ENCODE measurements at places on chromosomes 13 and 19.

GRCh38 chr13:44155422-44156293 lies 218.0 kb upstream of the SERP2 start:
- DNase-seq = peak; percentile 64

GRCh38 chr19:17949956-17950309 lies 17.0 kb upstream of the KCNN1 start:
- no peak for DNase-seq

GRCh38 chr19:40621283-40621682 lies 20.1 kb downstream of the LTBP4 start:
- DNase-seq = no peak

- peak; percentile 21 for DNase-seq
These were observed 3.7 kb upstream of the SMIM17 start for GRCh38 chr19:56639217-56639616.

GRCh38 chr19:54158812-54159351 lies 639 bp downstream of the LENG1 start:
- DNase-seq = no peak

DNA sequence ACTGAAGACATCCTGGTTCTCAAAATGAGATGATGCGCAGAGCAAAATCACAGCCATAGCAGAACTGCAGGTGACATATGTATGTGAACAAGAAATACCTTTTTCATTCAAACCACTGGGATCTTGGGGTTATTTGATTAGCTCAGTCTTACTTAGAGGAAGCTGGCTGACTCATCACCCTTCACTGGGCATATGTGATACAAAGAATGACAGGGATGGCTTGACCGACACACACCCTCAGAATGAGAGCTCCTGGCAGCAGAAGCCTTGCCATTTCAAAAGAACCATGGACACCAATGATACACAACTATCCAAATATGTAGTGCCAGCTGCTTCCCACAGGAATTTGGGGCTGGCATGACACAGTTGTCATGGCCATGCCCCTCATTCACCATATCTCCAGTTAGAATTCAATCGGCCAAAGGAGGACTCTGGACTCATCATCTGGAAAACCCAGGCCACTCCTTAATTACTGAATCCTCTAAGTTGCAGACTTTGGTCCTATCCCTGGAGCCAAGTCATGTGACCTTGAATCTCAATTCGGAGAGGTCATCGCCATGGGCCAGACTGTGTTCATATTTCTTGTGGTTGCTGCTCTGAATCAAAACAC lies 115.8 kb downstream of the KATNAL1 start:
- DNase-seq = no peak

GRCh38 chr19:35027851-35028599 lies 2.2 kb upstream of the SCN1B start:
- DNase-seq = no peak

DNA sequence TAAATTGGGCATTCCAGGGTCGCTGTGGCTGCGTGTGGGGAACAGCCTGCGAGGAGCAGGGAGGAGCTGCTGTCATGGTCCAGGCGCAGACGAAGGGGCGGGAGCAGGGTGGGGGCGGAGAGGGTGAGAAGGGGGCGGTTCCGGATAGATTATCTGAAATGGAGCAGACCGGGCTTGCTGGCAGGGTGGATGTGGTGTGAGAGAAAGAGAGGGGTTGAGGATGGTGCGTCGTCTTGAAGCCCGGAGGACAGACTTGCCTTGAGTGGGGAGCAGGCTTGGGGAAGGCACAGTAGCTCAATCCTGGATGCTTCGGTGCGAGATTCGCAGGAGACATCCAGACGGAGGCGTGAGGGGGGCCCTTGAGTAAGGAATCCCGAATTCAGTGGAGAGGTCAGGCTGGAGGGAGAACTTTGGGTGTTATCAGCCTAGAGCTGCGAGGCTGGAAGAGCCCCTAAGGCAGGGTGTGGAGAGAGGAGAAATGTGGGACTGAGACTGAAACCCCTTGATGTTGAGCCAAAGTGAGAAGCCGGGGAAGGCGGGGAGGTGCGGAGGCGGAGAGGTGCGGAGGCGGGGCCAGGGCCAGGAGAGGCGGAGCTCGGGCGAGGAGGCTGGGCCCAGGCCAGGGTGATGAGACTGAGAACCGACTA lies 40.6 kb downstream of the DPF1 start:
- DNase-seq = peak; percentile 80

GRCh38 chr19:31314849-31315629 lies 34.2 kb downstream of the TSHZ3 start:
- no peak for DNase-seq

DNA sequence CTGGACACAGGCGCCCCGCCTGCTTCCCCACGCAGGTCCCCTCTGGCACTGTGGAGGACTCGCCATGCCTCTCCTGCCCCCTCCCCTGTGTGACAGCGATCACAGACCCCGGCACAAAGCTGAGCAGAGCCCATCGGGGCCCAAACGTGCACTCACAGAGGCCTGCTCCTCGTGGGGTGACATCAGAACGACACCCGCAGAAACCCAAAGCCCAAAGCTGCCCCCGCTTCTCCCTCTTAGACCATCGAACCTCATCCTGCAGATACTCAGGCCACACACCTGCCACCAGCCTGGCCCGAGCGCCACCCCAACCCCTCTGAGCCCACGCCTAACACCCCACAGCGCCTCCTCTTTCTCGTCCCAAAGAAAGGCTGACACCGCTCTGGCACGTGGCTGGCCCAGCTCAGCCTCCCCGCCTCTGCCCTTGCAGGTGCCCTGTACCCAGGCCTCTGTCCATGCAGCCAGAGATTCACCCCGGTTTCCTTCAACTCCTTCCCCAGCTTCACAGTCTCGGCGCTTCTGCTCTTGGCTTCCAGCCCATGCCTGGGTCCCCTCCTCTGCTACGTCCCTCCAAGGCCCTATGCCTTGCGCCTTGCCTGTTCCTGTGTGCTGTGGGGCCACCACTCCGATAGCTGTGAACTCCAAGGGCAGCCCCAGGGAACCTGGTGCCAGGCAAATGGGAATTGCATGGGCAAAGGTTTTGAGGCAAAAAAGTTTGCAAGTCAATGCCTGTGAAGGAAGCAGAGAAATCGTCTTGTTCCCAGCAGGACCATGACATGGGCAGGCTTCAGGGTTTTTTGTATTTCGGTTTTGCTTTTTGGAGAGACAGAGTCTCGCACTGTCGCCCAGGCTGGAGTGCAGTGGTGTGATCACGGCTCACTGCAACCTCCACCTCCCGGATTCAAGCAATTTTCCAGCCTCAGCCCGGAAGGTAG lies 831 bp upstream of the CBARP start:
- DNase-seq = no peak

GRCh38 chr19:47109541-47110375 lies 3.8 kb downstream of the ZC3H4 start:
- DNase-seq = no peak

DNA sequence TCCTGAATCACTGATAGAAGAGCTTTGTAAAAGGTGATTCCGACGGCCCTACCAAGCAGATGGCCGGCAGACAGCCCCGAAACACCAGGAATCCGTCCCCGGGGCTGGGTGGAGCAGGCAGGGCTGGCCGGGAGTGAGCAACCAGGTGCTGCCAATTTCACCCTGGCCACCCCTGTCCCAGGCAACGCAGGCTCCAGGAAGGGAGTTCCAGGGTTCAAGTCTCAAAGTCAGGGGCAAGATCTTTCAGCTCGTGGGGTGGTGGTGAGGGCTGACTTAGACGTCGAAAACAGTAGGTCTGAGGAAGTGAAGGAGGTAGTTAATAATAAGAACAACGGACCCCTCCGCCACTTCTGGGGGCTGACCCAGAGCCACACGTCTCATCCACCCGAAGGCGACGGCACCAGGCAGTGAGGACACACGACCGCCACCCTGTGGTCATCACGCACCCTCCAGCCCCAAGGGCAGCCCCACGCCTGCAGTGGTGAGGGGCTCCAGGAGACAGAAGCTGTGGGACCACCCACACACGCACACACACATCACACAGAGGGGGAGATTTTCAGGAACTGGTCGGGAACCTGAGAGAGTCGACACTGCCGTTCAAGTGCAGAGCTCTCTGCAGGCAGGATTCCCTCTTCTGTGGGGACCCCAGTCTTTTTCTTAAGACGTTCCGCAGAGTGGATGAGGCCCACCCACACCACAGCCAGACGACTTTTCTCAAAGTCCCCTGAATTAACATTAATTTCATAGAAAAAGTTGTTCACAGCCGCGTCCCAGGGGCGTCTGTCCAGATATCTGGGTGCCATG lies 67.2 kb downstream of the SPACA7 start:
- peak; percentile 66 for DNase-seq

GRCh38 chr13:21895779-21896178 lies 224.9 kb downstream of the FGF9 start:
- no peak for DNase-seq

- DNase-seq = no peak
These were observed 396 bp downstream of the F7 start for GRCh38 chr13:113105921-113106452.

GRCh38 chr19:1223018-1223855 lies 14.6 kb downstream of the CBARP start:
- DNase-seq = peak; percentile 61

GRCh38 chr19:29245215-29245614 lies 32.3 kb upstream of the UQCRFS1 start:
- no peak for DNase-seq

DNA sequence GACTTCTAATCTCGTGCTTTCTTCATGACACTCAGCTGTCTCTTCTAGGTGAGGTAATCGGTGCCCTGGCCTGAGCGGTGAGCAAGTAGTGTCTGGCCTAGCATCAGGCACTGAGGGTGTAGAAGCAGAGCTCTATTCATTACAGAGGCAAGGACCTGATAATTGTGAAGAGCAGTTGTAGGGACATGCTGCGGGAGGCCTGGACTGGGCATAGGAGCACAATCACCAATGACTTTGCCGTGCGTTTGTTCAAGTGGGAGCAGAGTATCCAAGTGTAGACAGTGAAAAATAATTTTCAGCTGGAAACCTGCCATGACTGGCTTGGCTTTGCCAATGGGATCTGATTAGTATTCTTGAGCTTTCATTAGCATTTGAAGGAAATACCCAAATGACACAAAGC lies 32.1 kb upstream of the DCLK1 start:
- DNase-seq = no peak

- DNase-seq = no peak
These were observed 3.4 kb upstream of the TMED1 start for GRCh38 chr19:10839114-10840050.

GRCh38 chr19:38527466-38528136 lies 90.2 kb downstream of the MAP4K1 start:
- DNase-seq = peak; percentile 30

- DNase-seq = no peak
These were observed 10.9 kb upstream of the SPC24 start for GRCh38 chr19:11166281-11167142.

DNA sequence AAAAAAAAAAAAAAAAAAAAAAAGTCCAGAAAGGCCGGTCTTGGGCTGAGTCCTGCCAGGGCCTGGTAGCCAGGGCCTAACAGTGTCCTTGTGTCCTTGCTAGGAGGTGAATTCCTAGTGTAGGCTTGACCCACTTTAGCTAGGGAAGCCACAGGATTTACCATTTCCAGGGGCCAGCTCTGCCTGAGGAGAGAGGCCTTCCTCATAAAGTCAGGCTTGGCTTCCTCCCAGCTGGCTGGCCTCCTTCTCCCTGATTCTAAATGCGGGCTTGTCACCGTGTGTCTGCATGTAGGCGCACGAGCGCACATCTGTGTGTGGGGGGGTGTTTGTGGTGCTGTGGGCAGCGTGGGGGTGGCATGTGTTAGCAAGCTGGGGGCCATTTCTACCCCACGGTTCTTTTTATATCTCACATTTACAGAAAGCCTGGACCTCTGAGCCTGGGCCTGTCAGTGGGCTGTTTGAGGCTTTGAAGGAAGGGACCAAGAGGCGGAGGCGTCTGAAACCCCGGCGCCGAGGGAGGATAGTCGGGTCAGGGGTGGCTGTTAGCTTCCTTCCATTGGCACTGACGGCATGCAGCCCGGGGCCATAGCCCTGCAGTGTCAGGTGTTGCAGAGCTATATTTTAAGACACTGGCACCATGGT lies 31.7 kb downstream of the IER2 start:
- DNase-seq = no peak

DNA sequence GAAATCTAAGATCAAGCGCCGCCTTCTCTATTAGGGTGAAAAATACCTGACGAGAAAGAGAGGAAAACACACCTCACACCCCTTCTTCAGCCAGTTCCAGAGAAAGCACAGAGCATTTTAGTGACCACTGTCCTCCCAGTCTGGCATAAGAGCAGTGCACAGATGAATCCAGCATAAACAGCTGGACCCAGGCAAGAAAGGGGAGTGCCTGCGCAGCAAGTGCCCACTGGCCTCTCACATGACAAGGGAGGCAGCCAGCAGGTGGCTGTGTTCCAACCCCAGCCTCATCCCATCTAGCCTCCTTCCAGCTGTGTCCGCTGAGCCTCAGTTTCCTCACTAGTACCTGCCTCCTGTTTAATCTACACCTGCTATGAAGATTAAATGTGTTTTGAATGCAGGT lies 8.0 kb downstream of the MED26 start:
- no peak for DNase-seq

GRCh38 chr13:42354241-42355091 lies 82.5 kb downstream of the AKAP11 start:
- DNase-seq = no peak

DNA sequence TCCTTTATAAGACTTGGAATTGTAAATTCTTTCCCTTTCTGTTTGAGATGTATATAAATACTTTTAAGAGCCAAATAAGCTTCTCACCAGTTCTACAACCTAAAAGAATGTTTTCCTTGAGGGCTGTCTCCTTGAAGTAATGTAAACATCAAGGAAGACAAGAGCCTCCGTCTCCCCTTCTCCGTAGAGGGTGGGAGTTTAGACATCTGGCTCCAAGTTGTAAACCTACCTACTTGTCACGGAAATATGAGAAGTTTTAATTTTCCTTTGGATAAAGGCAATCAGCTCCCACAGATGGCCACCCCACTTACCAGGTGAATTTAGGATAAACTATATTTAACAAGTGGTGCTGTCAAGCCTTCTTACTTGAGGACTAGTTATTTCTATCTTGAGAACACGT lies 237.9 kb downstream of the NALCN start:
- DNase-seq = no peak

GRCh38 chr13:104297075-104297474 lies 1230.9 kb upstream of the SLC10A2 start:
- DNase-seq = no peak

DNA sequence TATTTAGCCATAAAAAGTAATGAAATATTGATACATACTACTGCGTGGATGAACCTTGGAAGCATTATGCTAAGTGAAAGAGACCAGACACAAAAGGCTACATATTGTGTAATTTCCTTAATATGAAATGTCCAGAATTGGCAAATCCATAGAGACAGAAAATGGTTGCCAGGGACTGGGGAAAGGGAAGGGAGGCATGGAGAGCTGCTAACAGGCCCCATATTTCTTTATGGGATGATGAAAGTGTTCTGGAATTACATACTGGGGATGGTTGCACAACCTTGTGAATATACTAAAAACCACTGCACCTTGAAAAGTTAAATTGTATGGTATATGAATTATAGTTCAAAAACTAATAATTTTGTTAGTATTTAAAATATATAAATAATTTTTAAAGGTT lies 3.6 kb downstream of the IFT88 start:
- DNase-seq = no peak

- peak; percentile 65 for DNase-seq
These were observed 27.4 kb upstream of the TIMM44 start for GRCh38 chr19:7970716-7971448.

DNA sequence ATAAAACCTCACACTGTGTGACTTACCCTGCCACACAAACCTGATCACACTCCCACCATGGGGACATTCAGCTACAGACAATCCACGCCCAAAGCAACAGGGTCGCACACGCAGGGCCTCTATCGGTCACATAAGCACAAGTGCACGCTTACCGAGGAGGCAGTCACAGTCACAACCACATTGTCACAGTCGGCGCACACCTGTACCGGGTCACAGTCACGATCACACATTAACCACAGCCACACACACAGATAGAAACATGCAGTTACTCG lies 579 bp downstream of the ZNF566 start:
- DNase-seq = no peak

- no peak for DNase-seq
These were observed 150.2 kb downstream of the UQCRFS1 start for GRCh38 chr19:29062475-29063435.
